Endothelial cell of umbilical vein (primary cell): ENCODE measurements at places on chromosomes 12 and 14. TPM values are rescaled to one million over a fixed set of nuclear protein-coding genes. Genes with fewer than 3 reads are reported as not detected.
A peak's percentile ranks its signal among the peaks of the same experiment; 100 is the strongest.

Gene SLC17A8
- total RNA-seq, result not detected in 2 replicates

GRCh38 chr12:109524466-109525278, 47.2 kb downstream of the UBE3B start:
- DNase-seq, result no peak

DNA sequence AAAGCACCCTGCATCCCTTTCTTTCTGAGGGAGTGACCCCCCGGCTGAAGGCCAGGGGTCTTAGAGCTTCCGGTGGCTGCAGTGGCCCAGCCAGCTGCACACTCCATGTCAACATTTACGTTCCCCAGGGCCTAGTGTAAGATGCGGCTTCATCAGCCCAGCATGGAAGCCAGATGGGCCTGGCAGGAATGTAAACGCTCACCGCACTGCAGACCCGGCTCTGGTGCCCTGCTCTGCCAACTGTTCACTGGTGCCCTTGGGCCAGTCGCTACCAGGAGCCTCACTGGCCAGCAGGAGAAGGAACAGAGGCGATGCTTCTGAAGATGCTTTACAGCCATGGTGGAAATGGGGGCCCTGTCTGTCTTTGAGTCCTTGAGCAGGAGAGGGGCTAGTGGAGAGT, 8.6 kb upstream of the TMEM119 start:
- no peak for DNase-seq

Gene C14orf180
- total RNA-seq, result not detected in 2 replicates

GRCh38 chr14:103221781-103222358, 98.6 kb downstream of the TNFAIP2 start:
- no peak for DNase-seq

GRCh38 chr14:96501217-96501739, 904 bp upstream of the PAPOLA start:
- DNase-seq, result no peak

DNA sequence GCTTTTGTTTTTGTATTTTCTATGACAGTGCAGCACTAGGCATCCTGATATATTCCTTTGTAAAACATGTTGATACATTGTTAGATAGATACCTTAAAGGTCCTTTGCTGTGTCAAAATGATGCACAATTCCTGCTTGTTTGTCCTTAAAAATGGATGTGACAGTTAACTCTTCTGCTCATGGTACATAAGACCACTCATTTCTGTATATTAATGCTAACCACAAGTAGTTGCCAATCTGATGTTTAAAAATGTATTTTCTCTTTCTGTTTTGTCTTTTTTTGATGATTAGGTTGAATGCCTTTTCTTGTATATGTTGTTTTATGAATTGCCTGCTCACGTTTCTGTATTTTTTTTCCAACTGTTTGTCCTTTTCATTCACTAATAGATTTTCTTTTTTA, 35.1 kb downstream of the ATF7IP start:
- no peak for DNase-seq

- no peak for DNase-seq
These were observed 107.0 kb downstream of the ATXN7L3B start for GRCh38 chr12:74644681-74645080.

GRCh38 chr14:104689109-104689880, at the start of gene INF2:
TSS of gene INF2 (plus strand) at chr14:104689618. CDS start at chr14:104701366, 11,748 bp downstream.
- peak; percentile 35 for DNase-seq

DNA sequence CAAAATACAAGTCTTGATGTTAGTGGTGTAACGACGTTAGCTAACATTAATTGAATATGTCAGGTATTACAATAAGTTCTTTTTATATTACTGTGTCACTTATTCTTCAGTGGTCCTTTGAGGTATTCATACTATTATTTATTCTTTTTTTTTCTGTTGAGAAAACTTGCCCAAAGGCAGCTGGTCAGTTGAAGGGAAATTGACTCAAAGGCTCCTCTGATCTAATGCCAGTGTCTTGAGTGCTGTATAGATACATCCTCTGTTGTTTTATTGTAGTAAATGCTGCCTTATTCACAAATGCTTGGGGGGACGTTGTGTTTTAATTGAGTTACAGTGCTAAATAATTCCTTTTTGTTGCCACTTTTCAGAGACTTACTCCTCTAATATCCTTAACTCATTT, 23.0 kb downstream of the SCYL2 start:
- no peak for DNase-seq

DNA sequence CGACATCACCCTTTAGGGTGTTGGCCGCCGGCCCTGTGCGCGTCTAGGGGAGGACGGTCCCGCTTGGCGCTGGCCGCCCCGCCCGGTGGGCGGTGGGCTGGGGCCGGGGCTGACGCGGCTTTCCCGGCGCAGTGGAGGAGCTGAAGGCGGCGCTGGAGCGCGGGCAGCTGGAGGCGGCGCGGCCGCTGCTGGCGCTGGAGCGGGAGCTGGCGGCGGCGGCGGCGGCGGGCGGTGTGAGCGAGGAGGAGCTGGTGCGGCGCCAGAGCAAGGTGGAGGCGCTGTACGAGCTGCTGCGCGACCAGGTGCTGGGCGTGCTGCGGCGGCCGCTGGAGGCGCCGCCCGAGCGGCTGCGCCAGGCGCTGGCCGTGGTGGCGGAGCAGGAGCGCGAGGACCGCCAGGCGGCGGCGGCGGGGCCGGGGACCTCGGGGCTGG, 3.6 kb downstream of the TNFAIP2 start:
- DNase-seq, result peak; percentile 26

Gene KCNC2
- total RNA-seq, result not detected in 2 replicates

GRCh38 chr12:100020370-100020769, 35.6 kb upstream of the ANKS1B start:
- no peak for DNase-seq
